ENCODE measurements at places on chromosomes 12 and 14.

DNA sequence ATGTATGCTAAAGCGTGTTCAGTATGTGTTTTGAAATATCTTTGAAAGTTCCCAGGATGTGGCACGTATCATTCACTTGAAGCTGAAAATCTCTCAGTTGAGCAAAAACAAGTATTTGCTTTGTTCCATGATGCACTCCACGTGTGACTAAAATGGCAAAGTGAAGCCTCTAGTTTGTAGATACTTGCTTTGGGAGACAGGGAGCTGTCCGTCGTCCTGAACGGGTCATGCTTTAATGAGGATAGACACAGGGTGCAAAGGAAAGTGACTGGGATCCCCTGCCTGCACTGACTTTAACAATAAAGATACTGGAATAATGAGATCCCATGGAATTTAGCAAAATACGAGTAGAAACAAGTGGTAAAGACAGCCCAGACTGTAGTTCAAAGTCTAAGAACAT lies 991.4 kb downstream of the NRXN3 start:
- no peak for DNase-seq

DNA sequence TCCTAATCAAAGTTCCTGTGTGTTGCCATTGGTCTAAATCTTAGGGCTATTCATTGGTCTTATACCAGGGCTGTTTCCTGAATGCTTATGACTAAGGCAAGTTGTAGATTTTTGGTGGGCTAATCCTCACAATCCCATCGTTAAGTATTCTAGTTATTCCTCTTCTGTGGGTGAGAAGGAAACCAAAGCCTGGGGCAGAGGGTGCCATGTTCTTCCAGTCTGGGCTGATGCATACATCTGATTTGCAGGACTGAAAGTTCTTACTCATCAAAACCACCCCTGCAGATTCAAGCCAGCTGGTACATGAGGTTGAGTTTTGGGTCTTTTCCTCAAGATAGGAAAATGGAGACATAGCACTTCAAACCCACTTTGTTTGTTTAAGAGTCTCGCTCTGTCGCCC lies 25.7 kb downstream of the PPP1CC start:
- DNase-seq: no peak

GRCh38 chr14:74935360-74935680 lies 12.3 kb upstream of the RPS6KL1 start:
- no peak for DNase-seq

DNA sequence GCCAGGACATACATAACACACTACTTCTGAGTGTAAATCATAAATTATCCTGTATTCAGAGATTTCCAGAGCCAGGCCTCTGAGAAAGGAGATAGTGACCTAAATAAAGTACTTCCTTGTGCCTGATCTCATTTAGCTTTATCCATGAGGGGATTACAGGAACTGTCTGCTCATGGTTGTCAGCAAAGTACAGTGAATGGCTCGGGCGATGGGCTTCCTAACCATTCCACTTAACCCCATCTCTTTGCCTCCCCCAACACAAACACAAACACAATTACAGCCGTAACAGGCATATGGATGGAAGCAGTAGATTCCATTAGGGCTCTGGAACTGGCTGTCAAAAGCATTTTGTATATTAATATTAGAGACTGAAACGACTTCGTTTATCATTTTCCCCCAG lies 206.7 kb upstream of the CPNE8 start:
- no peak for DNase-seq

DNA sequence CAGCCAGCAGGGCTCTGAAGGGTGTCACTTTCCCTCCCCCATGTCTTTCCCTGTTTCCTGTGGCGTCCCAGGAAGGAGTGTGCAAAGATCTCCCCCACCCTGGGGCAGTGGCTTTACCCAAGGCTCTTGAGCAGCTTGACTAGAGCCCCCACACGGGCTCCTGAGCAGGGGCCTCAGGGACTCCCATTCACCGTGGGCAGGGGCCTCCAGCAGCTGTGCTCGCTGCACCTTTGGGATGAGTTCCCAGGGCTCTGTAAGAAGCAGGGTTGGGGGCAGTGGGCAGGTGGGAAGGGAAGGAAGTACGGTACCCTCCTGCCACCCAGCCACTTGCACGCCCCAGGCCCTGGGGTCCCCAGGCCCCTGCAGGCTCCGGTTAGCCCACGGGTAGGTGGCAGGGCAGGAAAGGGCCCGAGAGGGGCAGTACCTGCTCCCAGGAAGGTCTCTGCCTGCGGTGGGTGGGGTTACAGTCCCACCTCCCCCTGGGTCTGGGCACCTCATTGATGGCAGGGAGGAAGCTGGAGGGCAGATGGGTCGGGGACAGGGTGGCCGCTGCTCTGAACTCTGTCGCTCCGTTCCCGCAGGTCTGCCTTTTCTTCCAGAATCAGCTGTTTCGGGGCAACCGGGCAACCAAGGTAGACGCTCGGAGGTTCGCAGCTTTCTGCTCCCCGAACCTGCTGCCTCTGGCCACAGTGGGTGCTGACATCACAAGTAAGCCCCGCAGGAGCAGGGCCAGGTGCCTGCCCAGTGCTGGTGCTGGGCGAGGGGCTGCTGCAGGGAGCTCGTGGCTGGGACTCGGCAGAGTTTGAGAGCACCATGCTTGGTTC lies 13.0 kb downstream of the ASPG start:
- DNase-seq: no peak

DNA sequence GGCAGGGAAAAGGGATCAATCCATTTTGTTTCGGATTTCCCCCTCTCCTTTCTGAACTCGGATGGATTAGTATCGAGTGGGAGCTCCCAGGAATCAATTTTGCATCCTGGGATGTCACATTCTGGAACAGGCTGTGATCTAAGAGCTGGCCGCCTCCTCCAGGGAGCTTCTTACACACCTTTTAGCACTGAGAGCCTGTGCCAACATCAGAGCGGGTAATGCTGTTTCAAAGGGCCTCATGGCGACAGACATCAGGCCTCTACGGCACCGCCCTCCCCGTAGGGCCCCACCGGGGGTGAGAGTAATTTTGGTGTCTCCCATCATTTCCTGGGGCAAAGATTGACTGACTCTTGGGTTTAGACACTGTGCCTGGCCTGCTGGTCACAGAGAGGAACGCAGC lies 2.7 kb downstream of the GALNT9 start:
- no peak for DNase-seq

Measured in fibroblast of gingiva (primary cell).